ENCODE measurements at places on chromosomes 1 and 21.

DNA sequence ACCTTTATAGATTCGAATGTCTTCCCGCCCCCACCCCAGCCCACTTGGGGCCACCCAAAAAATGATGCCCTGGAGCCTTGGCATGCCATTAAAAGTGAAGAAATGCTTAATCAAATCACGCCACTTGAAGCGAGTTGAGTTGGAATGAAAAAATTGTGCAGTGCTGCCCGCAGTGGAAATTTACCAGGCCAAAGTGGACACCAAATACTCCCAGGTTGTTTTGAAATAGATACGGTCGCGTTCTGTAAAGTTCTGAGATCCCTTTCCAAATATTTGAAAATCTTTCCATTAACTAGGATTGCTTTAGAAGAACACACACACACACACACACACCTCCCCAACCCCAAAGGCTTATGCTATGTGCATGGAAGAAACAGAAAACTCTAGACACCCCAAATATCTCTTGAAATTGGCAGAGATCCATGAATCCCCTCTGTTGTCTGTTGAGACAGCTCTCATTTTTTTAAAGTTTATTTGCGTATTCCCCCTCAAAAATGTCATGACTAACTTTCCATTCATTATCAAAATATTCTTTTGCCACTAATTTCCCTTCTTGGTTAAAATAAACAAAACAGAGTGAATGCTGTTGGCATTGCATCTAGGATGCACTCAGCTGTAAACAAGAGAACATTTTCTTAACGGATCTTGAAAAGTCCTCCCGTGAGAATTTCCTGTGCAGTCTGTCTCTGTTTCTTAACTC lies 142.3 kb upstream of the KCNE2 start:
- H3K27ac ChIP-seq = no peak overlapping the region
- no peak for DNase-seq
- no peaks in the 10 kb centered on the region for H3K27me3 ChIP-seq
- H3K36me3 ChIP-seq = no peaks in the 10 kb centered on the region
- H3K4me3 ChIP-seq = no peak overlapping the region

DNA sequence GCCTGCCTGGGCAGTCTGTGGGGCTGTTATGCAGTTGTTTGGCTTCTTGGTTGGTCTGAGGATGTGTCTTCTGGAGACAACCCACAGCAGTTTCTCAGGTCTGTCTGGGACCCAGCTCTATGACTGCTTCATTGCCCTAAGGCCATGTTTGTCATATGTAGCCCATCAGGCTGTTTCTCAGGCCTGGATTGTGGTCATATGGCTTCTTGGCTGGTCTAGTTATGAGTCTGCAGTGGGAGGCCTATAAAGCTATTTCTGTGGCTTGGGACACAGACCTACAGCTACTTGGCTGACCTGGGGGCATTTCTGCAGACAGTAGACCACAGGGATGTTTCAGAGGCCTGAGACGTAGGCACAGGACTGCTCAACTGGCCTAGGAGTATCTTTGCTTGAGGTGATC lies 41.5 kb downstream of the CHIA start:
- no peaks in the 10 kb centered on the region for H3K36me3 ChIP-seq
- H3K27me3 ChIP-seq = no peaks in the 10 kb centered on the region
- no peak for DNase-seq
- no peak overlapping the region for H3K4me3 ChIP-seq
- no peak overlapping the region for H3K27ac ChIP-seq
- no peaks in the 10 kb centered on the region for H3K4me1 ChIP-seq

GRCh38 chr1:217805792-217806191 lies 174.6 kb downstream of the SPATA17 start:
- H3K36me3 ChIP-seq = no peaks in the 10 kb centered on the region
- H3K27ac ChIP-seq = no peak overlapping the region
- DNase-seq = no peak
- H3K4me3 ChIP-seq = no peak overlapping the region

DNA sequence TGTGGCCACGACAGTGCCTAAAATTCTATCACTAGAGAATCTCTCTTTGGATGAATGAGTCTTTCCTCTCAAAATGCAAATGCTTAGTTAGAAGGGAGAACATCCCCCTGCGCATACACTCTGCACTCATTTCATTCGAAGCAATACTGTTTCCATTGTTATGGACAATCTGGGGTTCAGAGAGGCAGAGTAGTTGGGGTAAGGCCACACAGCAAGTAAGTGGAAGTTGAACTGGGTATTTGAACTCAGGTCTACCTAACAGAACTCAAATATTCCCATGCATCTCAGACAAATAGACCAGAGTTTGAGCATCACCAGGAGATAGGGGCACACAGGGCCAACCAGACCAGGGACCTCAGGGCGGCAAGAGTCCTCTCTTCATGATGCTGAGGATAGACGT lies 25.5 kb downstream of the RAP1GAP start:
- peaks cover 56% of the 10 kb centered on the region for H3K36me3 ChIP-seq
- peaks cover 45% of the 10 kb centered on the region for H3K4me1 ChIP-seq
- H3K4me3 ChIP-seq = no peak overlapping the region
- DNase-seq = no peak

Data from spinal cord (tissue), 10 donors.